ENCODE measurements at places on chromosomes 16 and 17.

GRCh38 chr16:67514382-67514828 lies 14.2 kb upstream of the RIPOR1 start:
- DNase-seq = peak; percentile 72

DNA sequence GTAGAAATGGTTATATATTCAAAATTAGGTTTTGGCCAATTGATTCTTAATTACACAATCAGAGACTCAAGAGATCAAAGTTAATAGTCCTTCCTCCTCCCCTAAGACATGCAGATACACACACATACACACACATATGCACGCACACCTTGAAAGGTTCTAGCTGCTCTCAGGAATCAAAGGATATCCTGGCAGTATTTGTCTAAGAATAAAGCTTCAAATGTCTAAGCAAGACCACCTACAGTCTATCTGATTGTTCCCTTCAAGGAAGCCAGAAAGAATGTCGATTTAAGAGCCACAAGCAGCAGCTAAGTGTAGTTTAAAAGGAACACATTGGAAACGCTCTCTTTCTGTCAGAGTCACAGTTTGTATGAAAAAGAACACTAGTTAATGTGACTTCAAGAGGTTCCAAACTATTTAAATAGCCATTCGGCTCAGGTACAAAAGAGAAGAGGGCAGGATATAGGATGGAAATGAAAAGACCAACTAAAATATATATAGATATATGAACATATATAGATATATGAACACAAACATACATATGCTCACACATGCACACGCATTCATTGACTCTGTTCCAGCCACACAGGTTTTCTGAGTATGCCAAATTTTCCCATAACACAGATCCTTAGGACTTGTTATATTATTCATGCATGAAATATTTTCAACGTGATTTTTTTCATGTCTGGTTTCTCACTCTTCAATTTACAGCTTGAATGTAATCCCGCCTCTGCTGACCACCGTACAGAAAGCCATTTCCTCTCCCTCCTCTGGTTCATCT lies 79.0 kb downstream of the CDH8 start:
- no peak for DNase-seq

- no peak for DNase-seq
Observed at GRCh38 chr17:79196913-79197312, 122.3 kb downstream of the ENGASE start.

DNA sequence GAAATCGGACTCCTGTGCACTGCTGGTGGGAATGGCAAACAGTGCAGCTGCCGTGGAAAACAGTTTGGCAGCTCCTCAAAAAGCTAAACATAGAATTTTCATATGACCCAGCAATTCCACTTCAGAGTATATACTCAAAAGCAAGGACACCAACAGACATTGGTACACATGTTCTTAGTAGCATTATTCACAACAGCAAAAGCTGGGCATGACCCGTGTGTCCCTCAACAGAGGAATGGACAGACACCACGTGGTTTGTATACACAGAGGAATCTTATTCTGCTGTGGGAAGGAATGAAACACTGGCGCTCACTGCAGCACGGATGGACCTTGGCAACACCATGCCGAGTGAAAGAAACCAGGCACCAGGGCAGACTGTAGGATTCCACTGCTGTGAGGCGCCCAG lies 16.0 kb downstream of the NPTX1 start:
- no peak for DNase-seq

DNA sequence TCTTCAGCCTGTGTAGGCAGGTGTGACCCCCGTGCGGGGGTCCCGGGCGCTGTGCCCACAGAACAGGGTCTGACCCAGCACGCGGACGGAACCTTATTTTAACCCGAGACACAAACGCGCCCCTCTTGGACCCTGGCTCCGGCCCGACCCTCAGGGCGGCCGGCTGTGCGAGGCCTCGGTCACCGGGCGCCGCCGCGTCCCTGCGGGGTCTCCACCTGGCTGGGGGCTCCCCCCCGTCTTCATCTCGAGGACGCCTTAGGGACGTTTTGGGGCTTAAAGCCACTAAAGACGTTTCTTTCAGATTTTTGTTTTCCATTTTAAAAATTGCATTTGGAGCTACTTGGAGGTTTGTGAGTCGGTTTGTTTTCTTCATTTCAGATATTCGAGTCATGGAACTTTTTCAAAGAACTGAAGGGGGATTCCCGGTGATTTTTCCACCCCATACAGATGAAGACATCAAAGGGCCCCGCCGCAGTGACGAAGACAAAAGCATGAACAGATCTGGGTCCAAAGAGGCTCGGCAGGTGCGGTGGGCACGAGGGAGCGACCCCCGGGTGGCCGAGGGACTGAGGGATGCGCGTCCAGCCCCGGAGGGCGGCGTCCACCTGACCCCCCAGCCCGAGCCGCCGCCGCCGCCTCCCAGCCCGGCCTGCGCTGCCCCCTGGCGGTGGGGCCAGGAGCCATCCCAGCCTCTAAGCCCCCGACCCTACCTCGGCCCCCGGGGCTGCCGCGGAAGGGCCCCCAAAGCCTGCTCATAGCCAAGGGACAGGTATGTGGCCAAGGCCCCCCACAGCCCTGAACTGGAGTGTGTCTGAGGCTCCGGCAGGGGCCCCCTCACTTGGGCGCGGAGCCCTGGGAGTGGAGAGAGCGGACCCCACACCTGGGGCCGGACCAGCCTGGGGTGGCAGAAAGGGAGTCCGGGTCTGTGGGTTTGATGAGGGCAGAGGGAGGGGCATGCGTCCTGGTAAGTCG lies 3.8 kb upstream of the CD7 start:
- no peak for DNase-seq

GRCh38 chr16:14146445-14146844 lies 75.3 kb downstream of the MRTFB start:
- DNase-seq = no peak

DNA sequence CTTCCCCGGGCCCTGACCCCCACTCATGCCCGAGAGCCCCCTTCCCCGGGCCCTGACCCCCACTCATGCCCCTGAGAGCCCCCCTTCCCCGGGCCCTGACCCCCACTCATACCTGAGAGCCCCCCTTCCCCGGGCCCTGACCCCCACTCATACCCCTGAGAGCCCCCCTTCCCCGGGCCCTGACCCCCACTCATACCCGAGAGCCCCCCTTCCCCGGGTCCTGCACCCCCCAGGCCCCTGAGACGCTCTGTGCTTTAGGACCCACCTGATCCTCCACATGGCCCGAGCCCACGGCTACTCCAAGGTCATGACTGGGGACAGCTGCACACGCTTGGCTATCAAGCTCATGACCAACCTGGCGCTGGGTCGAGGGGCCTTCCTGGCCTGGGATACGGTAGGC lies 6.8 kb downstream of the CTU2 start:
- DNase-seq = no peak

DNA sequence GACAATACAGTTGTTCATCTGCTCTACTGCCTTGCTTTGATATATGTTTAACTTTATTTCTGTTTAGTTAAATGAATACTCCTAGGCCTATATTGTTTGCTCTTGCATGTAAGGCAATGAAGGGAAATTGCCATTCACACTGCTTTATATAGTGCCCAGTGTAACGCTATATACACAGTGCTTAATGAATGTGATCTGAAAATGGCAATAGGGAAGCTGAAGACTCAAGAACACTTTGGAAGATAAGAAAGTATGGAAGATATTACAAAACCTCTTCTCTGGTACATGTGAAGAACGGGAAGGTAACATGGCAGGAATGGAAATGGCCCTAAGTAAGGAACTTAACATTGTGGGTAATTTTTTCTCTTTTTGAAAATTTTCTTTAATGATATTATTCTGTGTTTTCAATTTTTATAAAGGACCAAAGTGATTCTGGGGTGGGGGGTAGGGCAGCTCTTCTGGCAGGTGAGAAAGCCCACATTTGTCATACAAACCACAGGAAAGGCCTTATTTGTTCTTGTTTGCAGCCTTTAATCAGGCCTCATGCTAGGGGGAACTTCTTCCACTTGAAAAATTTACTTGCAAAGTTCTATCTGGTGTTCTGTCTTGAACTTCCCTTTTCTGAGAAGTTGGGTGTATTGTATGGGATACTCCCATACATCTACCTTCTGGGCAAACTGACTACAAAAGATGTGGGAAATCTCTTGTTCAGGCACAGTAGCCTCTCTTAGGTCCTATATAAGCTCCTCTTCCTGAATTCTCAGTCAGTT lies 100.8 kb upstream of the CORO6 start:
- no peak for DNase-seq

GRCh38 chr17:38329808-38330730 lies 13.7 kb downstream of the GPR179 start:
- DNase-seq = no peak

DNA sequence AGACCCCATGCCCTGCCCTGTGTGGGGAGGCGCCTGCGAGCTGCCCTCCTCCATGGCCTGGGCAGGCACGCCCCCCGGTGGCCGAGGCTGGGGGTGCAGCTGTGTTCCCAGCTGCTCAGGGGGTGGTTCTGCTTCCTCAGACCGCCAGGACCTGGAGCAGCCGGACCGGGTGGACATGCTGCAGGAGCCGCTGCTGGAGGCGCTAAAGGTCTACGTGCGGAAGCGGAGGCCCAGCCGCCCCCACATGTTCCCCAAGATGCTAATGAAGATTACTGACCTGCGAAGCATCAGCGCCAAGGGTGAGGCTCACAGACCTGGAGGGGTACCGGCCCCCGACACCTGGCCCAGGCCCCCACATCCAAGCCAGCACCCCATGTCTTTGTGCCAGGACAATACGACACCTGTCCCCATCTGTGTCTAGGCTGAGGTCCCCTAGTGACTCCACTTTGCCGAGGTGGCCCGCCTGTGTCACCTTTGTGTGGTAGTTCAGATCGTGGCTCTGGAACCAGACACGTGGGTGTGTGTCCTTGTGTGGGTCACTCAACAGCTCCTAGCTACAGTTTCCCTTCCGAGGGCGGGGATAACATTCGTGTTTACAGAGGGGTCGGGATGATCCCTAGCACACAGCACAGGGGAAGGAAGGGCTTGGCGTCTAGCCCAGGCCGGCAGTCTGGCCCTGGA lies 9.3 kb downstream of the GJD3 start:
- DNase-seq = peak; percentile 70

GRCh38 chr17:5788266-5788900 lies 204.1 kb upstream of the NLRP1 start:
- peak; percentile 23 for DNase-seq

DNA sequence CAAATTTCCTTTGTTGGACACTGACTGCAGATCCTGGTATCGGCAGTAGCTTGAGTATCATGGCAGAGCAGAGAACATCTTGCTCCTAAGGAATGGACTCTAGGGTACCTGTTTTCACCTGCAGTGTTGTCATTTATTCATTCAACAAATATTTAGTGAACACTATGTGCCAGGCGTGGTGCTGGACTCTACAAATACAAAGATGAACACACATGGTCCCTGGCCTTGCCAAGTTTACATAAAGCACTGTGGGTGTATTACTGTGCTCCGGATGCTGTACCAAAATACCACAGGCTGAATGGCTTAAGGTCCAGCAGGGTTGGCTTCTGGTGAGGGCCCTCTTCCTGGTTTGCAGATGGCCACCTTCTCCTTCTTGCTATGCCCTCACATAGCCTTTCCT lies 14.2 kb upstream of the CCR7 start:
- no peak for DNase-seq

DNA sequence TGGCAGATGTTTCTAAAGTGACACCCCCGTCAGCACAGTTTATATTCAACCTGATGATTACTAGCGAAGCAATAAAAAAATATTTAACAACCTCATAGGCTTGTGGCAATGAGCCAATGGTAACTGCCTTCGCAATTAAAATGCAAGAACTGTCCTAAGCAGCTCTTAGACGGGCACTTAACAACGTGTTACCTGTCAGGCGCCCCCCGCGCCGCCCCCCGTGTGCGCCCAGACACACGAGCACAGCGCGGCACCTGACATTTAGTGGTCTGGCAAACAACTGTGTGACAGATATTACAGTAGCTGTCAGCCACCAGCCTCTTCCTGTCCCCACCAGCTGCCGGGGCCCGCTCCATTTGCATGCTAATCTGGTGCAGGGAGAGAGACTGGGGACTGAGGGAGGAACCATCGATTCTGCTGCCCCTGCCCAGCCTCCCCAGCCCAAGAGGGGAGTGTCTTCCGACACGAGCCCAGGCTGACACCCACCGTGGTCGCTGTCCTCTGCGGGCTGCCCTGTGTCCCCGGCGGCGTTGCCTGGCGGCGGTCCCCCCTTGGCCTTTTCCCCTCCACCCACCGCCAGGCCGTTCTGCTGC lies 12.7 kb downstream of the NDUFAF8 start:
- DNase-seq = no peak

- DNase-seq = peak; percentile 85
Observed at GRCh38 chr17:48915459-48916282, 7.5 kb downstream of the UBE2Z start.

DNA sequence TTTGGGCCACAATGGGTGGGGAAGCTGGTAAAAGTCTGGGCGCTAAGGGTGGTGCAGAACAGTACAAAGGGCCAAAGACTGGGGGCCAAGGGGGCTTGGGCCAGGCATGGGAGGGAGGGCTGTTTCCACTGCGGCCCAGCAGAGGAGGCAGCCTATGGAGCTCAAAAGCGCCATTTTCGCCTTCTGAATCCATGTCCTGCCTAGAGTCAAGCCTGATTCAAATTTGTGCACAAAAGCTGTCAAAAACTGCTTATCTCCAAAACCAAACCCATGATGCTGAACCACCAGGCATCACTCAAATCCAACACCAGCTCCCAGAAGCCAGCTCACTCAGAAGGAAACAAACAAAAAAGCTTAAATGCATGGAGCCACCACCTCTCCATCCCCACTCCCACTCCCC lies 16.0 kb downstream of the COG7 start:
- no peak for DNase-seq

DNA sequence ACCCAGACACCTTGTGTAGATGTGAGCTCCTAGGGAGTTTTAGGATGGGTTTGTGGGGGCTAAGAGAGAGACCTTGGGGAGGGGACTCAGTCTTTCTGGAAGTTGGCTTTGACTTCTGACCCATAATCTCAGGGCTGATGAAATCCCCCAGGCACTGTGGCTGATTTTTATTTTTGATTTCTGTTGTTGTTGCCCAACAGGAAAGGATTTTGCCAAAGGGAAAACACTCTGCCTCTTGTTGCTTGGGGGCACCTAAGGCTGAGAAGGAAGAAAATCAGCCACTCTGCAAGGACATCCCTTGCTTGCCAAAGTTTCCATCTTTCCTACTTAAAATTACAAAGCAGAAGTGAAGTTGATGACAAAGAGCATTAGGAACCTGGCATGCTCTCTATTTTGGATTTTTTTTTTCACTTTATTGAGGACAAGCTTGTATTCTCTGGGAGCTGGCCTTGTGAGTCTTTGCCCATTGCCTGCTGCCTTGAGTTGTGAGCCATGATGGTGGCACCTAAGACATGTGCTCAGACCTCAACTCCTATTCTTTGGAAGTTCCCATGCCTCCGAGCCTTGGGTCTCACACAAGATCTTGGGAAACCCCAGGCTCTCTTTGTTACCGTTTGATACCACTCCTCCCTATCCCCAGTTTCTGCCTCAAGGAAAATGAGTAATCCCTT lies 3.2 kb upstream of the C1QTNF1 start:
- DNase-seq = no peak

DNA sequence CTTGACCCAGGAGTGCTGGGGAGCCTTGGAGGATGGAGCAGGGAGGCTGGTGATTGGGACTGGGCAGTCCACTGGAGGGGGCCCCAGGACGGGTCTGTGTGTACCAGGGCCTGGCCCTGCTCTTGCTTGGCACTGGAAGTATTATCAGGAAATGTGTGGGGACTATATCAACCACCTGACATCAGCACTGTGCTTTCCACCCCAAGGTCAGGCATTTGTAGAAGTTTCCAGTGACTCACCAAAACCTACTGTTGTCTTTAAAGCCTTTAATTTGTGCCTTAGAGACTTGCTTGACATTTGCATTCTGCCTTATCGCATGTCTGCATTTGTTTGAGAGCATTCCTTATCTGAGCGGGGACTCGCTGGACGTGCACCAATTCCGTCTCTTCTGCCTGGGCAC lies 323.1 kb downstream of the FOXL1 start:
- DNase-seq = no peak
